ENCODE measurements at places on chromosomes 7 and 10.

GRCh38 chr7:100003711-100004661 lies 11.4 kb upstream of the ZKSCAN1 start:
- DNase-seq: peak; percentile 54

DNA sequence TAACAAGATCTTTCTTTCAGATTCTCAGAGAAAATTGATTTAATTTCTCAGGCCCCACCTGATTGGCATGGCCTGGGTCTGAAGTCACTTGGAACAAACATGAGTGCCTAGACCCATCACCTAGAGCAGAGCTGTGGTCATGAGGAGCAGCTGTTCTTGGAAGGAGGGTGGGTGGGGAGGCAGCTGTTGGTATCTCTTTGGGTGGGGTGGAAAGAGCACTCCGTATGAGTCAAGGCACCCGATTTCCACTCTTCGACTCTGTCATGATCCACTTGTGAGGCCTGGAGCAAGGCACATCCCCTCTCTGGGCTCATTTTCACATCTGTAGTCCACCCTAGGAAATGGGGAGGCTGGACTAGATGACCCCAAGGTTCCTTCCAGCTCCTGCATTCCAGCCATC lies 156.7 kb downstream of the C10orf105 start:
- no peak for DNase-seq

GRCh38 chr10:17756557-17757217 lies 4.7 kb downstream of the TMEM236 start:
- peak; percentile 54 for DNase-seq

- no peak for DNase-seq
Observed at GRCh38 chr10:123797813-123798212, 93.8 kb downstream of the CPXM2 start.

DNA sequence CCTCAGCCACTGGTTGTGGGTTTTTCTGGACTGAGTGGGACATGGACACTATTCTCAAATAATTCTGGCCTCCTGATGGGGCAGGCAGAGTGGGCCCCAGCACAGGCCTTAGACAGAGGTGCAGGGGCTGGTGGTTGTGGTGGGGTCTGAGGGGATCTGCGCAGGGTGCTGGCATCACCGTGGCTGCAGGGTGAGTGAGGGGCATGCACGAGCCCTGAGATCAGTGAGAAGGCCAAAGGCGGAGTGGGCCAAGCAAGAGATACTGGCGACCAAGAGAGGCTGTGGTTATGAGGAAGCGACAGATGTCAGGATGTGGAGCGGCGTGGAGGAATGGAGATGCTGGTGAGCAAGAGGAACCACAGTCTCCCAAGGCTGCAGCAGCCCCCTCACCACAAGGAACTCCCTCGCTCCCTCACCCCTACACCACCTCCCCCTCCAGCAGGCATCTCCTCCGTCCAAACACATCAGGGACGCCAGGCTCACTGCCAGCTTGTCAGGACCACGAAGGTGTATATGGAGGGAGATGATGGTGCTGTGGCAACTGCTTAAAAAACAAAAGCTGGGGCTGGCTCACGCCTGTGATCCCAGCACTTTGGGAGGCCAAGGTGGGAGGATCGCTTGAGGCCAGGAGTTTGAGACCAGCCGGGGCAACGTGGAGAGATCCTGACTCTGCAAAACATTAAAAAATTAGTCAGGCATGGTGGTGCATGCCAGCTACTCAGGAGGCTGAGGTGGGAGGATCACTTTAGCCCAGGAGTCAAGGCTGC lies 9.6 kb downstream of the PRF1 start:
- no peak for DNase-seq

DNA sequence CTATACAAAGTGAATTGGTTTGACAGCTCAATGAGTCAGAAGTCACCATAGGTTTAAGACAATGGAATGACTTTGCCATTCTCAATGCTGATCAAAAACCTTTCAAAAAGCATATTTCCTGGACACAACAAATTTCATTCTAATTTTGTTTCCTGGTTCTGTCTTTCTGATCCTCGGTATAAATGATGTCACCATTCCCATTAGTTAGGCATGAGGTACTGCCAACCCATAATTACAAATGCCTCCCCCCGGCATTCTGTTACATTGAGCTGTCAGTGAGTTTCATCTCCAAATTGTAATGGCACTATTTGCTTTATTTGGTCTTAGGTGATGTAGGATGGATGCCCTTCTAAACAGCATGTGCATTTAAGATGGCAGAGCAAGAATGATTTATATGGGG lies 81.7 kb upstream of the NFE2L3 start:
- DNase-seq: no peak

GRCh38 chr7:77839919-77840318 lies 41.3 kb downstream of the PHTF2 start:
- no peak for DNase-seq

GRCh38 chr7:114924038-114924712 lies 2.3 kb downstream of the MDFIC start:
- DNase-seq: no peak

DNA sequence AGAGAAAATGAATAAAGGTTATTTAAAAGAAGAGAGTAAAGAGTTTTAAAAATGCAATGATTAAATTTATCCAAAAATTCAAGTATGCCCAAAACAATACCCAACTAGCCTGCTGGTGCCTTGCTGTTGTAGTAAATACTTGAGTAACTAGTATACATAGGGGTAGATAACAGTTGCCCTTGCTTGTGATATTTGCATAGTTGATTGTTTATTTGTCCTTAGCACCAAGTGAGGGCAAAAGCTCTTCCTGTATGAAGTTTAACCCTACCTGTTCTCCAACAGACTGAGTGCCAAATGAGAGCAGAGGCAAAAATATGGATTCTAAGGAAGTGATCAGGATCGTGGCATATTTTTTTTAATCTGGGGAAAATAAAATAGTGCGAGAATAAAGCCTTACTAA lies 85.0 kb downstream of the PTN start:
- no peak for DNase-seq

- DNase-seq: no peak
Observed at GRCh38 chr7:75971961-75972763, 22.2 kb downstream of the TMEM120A start.

GRCh38 chr7:129122078-129122750 lies 22.3 kb upstream of the TSPAN33 start:
- peak; percentile 39 for DNase-seq

DNA sequence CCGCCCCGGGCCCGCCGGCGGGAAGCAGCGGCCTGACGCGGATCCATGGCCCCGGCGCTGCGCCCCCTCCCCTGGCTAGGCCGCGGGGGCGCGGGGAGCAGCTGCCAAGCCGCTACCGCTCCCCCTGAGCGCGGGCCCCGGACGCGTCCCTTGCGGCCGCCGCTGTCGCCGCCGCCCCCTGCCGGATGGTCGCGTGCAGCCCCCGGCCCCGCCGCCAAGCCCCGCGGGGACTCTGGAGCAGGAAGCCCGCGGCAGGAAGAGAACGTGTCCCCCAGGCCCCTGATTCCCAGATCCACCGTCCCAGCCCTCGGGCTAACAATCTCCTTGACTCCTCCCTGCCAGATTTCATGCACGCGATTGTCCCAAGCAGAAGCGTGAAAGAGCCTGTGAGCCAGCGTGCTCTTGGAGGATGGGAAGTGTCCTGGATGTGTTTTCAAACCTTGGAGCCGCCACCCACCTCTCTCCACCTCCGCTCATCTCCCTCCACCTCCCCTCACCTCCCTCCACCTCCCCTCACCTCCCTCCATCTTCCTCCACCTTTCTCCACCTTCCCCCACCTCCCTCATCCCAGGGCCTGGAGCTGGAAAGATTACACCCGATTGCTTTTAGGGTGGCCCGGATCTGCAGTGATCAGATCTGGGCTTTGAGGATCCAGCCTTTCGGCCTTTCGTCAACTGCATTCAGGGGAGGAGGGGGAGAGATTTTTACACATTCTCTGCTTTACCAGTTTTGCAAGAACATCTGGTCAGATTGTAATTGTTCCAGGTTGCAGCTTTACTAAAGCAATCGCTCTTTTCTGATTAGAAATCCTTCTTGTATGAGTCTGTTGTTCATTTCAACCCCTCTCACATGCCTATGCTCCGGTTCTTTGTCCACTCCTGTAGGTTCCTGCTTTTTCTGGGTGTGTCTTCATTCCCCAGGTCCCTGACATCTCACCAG lies 570 bp upstream of the PRTFDC1 start:
- peak; percentile 49 for DNase-seq

DNA sequence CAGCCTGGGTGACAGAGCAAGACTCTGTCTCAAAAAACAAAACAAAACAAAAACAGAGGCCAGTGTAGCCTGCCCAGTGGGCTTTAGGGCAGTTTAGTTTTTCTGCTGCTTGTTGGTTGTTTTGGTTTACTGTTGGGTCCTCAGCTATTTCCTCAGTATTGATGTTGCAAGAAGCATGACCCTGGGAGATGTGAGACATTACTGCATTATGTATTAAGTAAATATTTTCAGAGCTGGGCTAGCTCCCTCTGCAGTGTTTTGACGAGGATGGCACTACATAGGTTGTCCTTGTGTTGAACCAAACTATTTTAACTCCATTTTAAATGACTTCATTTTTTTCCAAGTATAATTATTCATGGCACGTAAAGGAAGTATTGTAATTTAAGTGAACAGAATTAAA lies 4.8 kb downstream of the AKAP9 start:
- peak; percentile 92 for DNase-seq

- no peak for DNase-seq
Observed at GRCh38 chr7:34718867-34719266, 60.8 kb downstream of the NPSR1 start.

- no peak for DNase-seq
Observed at GRCh38 chr10:78959924-78960285, 108.9 kb upstream of the ZMIZ1 start.

DNA sequence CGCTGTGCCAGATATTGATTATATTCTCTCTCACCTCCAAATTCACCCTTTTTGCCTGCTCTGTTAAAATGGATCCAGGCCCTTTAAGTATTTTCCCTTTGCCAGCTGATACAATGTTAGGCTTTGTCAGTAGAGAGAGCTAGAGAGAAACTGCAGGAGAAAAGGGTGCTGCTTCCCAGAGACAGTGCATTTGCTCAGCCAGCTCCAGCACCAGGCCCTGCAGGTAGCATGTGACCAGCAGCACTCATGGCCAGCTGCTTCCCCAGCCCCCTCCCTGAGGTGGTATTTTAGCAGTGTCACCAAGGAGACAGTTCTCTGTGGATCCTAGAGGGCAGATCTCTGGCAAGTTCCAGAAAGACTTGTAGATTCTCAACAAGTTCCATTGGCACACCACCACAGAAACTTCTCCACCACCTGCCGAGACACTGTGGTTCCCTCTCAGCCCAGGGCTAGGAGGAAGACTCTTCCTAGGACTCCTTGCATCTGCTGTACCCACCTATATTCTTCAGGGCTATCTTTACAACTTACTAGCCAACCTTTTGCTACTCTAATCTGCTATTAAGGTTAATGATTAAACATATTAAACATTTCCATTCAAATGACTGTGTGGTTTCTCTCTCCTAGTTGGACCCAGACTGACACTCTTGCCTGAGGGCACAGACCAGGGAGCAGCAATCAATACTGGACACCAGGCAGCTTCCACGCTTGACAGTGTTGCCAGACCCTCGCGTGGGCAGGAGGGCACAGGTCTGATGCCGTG lies 35.6 kb upstream of the ADAM12 start:
- DNase-seq: no peak

- DNase-seq: no peak
Observed at GRCh38 chr7:69309601-69310000, 288.7 kb upstream of the AUTS2 start.

DNA sequence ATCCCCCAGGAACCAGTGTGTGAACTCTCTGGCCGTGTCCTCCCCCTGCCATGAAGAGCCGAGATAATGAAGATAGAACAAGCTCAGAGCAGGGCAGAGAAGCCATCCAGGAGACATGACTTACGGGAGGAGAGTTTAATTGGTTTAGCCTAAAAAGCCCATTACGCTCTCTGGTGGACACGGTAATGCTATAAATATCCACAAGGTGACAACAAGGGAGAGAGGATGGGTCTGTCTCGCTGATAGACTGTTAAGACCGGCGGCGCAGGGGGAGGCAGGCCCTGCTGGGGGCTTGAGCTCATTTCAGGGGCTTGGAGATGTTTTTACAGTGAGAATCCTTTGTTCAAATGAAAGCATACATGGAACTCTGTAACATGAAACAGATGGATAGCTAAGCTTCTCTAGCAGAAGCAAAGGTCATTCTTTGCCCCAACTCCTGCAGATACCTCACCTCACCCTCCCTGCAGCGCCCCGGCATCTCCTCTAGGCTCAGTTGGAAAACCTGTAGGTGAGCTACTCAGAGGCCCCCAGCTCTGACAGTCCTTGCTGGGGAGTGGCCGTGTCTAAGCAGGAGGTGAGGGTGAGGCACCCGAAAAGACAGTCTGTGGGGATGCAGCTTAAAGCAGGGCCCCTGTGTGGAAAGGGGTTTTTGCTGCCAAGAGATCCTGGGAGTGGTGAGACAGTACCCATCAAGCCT lies 40.8 kb upstream of the LOXL4 start:
- DNase-seq: peak; percentile 35

GRCh38 chr10:69497231-69497561 lies 45.9 kb downstream of the TSPAN15 start:
- DNase-seq: no peak
